Astrocyte (in vitro differentiated cells and primary cell): ENCODE measurements at places on chromosomes 16 and 17. TPM values are rescaled to one million over a fixed set of nuclear protein-coding genes. Genes with fewer than 3 reads are reported as not detected.

Gene KRT24
- not detected in 2 replicates for total RNA-seq

Gene GLP2R
- total RNA-seq, result 0.17 and 0.41 TPM in 2 replicates

Gene EPN3
- 0.24 and 1.7 TPM in 2 replicates for total RNA-seq

Gene STAT3
- 145 and 154 TPM in 2 replicates for total RNA-seq

Gene KRTAP4-4
- not detected in 2 replicates for total RNA-seq

Gene TLCD3B
- total RNA-seq, result 1.4 and 1.9 TPM in 2 replicates

Gene SLC6A4
- not detected in 2 replicates for total RNA-seq

Gene IFI35
- total RNA-seq, result 60.5 and 72.8 TPM in 2 replicates

Gene HAGH
- total RNA-seq, result 35.9 and 36.9 TPM in 2 replicates

Gene NUBP1
- total RNA-seq, result 17.4 TPM in 2 replicates

Gene UBTF
- 43.2 and 48.0 TPM in 2 replicates for total RNA-seq

Gene RMI2
- total RNA-seq, result 6.9 and 7.8 TPM in 2 replicates

Gene ATMIN
- total RNA-seq, result 32.6 and 40.0 TPM in 2 replicates

Gene CPHXL2
- not detected in 2 replicates for total RNA-seq

Gene ACSM2A
- total RNA-seq, result 0.14 TPM in 1 of 2 replicates, not detected in the other

Gene BAIAP2
- 43.3 and 51.4 TPM in 2 replicates for total RNA-seq

Gene GAST
- total RNA-seq, result not detected in 2 replicates

Gene MYH1
- not detected in 2 replicates for total RNA-seq

Gene CCL4
- total RNA-seq, result 21.8 and 23.4 TPM in 2 replicates

Gene OR2C1
- not detected in 2 replicates for total RNA-seq

Gene HID1
- 2.5 and 2.6 TPM in 2 replicates for total RNA-seq

Gene MARVELD3
- 0.89 and 1.4 TPM in 2 replicates for total RNA-seq

Gene ADAM11
- total RNA-seq, result 0.43 and 0.65 TPM in 2 replicates

Gene KRTAP4-9
- total RNA-seq, result not detected in 2 replicates

Gene TBL3
- total RNA-seq, result 24.4 and 28.5 TPM in 2 replicates

Gene OR3A3
- not detected in 2 replicates for total RNA-seq

Gene NXPH3
- 0.19 and 0.43 TPM in 2 replicates for total RNA-seq

Gene RND2
- 1.3 and 2.3 TPM in 2 replicates for total RNA-seq

Gene ELMO3
- 1.2 and 1.4 TPM in 2 replicates for total RNA-seq

Gene CDH1
- 10.7 and 23.8 TPM in 2 replicates for total RNA-seq

Gene CCL23
- not detected in 2 replicates for total RNA-seq

Gene PDIA2
- 1.2 and 1.5 TPM in 2 replicates for total RNA-seq

Gene KRTAP4-6
- not detected in 2 replicates for total RNA-seq

Gene MYH8
- total RNA-seq, result 0.10 TPM in 1 of 2 replicates, not detected in the other

Gene MAP2K6
- total RNA-seq, result 8.8 and 10.1 TPM in 2 replicates

Gene PPP1R27
- total RNA-seq, result 0.65 TPM in 1 of 2 replicates, not detected in the other

Gene RAMP2
- total RNA-seq, result 6.1 and 6.8 TPM in 2 replicates

Gene TBC1D3C
- total RNA-seq, result not detected in 2 replicates

Gene NAGS
- total RNA-seq, result 0.91 and 1.0 TPM in 2 replicates

Gene CLEC19A
- total RNA-seq, result not detected in 2 replicates

Gene KRTAP3-1
- total RNA-seq, result not detected in 2 replicates

Gene PRSS27
- 2.3 and 3.0 TPM in 2 replicates for total RNA-seq

Gene LITAFD
- total RNA-seq, result not detected in 2 replicates

Gene FBXW10B
- 2.4 and 3.9 TPM in 2 replicates for total RNA-seq

Gene TEKT5
- total RNA-seq, result 0.41 TPM in 1 of 2 replicates, not detected in the other

Gene OR4D1
- not detected in 2 replicates for total RNA-seq

Gene CSH1
- total RNA-seq, result 8.9 and 15.5 TPM in 2 replicates

Gene ACTG1
- 7,049 and 7,369 TPM in 2 replicates for total RNA-seq

Gene MFAP4
- total RNA-seq, result 0.93 and 3.7 TPM in 2 replicates

Gene PDILT
- not detected in 2 replicates for total RNA-seq
